ENCODE measurements at places on chromosomes 4 and X.

GRCh38 chrX:105269386-105269785 lies 48.9 kb upstream of the TEX13A start:
- DNase-seq = no peak

DNA sequence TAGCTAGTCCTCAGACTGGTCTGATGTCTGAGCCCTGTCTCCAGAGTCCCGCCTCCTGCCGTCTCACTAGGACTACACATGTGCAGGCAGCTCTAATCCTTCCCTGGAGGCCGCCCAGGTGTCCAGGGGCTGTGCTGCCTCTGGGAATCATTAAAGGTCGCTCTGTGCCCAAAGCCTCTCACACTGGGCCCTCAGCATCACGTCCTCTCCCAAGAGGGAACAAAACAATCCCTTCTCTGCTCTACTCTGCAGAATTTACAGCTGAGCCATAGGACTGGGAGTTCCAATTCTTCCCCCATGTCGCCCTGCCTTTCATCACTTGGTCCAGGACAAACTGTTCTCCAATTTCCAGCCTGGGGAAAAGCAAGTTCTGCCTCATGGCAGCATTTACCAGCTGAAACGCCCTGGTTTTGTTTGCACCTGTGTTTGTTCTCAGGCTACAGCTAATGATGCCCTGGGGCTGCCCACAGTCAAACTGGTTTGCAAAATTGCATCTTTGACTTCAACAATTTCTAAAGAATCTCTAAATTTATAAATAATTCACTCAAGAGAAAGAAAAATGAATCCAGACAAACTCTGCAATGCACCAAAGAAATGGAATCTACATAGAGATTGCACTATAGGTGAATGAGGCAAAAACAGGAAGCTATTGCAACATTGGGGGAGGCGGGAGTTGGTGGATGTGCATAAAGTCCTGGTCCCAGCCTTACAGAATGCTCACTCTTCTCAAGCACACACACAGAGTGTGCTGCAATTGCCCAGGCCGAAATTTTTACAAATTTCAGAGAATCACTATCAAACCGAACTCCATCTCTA lies 7.2 kb upstream of the MRFAP1 start:
- DNase-seq = peak; percentile 66

DNA sequence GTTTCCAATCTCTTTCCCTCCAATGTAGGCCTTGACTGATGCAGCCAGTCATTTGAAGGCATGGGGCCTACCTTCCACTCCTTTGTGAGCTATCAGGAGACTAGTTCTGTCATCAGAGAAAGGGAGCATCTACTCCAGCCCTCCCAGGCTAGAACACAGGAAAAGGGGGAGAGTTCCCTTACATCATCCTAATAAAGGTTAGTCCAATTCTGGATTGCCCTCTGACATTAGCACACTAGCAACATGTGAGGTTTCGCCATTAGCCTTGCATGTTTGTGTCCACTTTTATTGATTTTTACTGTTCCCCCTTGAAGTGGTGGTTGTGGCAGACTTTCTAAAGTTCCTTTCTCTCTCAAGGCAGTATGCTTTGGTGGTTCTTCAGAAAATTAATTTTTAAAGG lies 67.3 kb downstream of the ZFX start:
- DNase-seq = no peak

DNA sequence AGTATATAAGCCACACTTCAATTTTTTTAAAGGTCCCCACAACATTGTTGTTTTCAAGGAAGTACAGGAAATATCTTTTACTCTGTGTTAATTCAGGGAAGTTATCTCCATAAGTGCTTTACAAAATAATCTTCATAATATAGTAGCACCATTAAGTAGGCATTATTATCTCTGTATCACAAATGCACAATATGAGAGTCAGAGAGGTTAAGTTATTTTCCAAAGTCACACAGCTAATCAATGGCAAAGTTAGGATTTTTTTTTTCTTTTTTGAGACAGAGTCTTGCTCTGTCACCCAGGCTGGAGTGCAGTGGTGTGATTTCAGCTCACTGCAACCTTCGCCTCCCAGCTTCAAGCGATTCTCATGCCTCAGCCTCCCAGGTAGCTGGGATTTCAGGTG lies 35.1 kb upstream of the PI4K2B start:
- no peak for DNase-seq

- DNase-seq = peak; percentile 15
These were observed 653 bp downstream of the BEX1 start for GRCh38 chrX:103063191-103063845.

- DNase-seq = no peak
These were observed 2.6 kb upstream of the TMEM192 start for GRCh38 chr4:165115301-165115700.

DNA sequence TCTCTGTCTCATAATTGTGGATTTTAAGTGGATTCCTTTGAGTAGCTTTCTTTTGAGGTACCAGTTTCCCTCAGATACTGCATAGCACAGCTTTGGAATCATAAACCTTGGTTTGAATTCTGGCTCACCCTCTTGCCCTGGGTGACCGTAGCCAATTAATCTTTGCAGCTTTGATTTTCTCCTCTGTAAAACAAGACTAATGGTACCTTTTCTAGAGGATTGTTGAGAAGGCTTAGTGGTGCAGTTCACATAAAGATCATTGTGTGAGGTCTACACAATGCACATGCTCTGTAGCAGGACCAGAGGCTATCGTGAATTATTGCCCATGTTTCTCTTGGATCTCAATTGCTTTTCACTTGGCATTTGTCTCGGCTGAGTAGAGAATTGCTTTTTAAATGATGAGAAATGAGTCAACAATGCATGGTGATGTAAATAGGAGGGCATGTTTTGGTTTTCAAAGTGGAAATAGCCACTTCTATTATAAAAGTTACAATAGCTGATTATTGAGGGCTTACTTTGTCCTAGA lies 47.9 kb downstream of the TMEM131L start:
- no peak for DNase-seq

DNA sequence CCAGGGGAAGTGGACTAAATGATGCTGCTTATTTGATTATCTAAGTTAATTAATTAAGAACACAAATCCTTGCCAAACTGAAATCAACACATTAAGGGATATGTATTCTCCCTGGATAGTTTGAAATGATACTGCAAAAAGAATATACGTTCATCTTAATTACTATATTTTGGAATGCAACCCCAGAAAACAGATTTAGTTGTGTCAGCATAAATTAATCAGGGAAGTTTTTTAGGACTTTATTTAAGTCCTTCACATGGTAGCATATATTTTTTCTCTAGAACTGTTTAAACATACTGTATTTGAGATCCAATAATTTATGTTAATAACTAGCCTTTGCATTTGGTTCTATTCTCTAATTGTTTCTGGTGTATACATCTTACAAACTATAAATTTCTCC lies 52.5 kb downstream of the NRK start:
- DNase-seq = no peak

DNA sequence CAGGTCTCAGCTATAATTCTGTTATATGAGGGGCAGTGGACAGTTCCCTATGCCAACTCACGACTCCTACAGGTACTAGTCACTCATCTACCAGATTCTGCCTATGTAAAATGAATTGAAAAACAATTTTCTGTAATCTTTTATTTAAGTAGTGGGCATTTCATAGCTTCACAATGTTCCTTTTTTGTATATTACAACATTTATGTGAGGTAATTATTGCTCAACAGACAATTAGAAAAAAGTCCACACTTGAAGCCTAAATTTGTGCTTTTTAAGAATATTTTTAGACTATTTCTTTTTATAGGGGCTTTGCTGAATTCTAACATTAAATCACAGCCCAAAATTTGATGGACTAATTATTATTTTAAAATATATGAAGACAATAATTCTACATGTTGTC lies 20.4 kb downstream of the EREG start:
- DNase-seq = no peak

GRCh38 chr4:128868758-128869157 lies 59.3 kb downstream of the JADE1 start:
- no peak for DNase-seq

Data from HuH-7.5 (cell line).